ENCODE measurements at places on chromosomes 6 and 20.
A peak's percentile ranks its signal among the peaks of the same experiment; 100 is the strongest.

GRCh38 chr20:36117638-36118037 is 36.9 kb upstream of the EPB41L1 start:
- no peak for DNase-seq

- no peak for DNase-seq
Observed at GRCh38 chr6:51241376-51241775, 422.7 kb downstream of the TFAP2B start.

GRCh38 chr6:160030103-160030502 is 61.2 kb downstream of the IGF2R start:
- DNase-seq = peak; percentile 86

GRCh38 chr20:36582322-36582721 is 8.9 kb downstream of the TGIF2 start:
- DNase-seq = no peak

GRCh38 chr20:41366546-41367392 is at the start of gene EMILIN3:
TSS of gene EMILIN3 (minus strand) at chr20:41366818. CDS start at chr20:41366634, 184 bp downstream.
- DNase-seq = no peak

DNA sequence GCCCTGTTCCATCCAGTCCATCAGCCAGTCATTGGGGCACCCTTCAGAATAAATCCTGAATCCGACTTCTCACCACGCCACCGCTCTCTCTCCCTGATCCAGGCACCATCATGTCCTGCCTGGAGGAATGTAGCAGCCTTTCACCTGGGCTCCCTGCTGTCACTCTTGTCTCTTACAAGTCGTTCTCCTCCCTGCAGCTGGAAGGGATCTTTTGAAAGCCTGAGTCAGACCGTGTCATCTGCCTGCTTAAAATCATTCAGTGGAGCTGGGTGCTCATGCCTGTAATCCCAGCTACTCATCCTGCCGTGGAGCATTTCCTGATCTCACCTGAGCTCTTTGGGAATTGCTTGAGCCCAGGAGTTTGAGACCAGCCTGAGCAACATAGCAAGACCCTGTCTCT is 19.2 kb upstream of the KCNG1 start:
- DNase-seq = no peak

GRCh38 chr6:43076464-43077332 is 584 bp downstream of the PTK7 start:
- DNase-seq = no peak

DNA sequence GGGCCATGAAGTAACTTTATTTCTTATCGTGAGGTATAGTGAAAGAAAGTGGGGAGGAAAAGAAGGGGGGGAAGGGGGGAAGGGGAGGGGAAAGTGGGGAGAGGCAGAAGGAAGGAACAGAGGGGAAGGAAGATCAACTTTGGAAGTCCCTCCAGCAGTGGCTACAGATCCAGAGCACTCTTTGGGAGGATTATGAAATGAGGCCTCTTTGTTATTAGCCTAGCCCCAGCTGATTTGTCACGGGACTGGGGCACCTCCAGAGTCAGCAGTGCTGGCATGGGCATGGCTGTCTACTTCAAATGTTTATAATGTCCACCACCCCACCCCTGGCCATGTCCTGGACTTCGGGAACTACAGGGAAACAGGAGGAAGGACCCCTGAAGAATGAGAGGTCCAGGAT is 7.6 kb downstream of the MOCS1 start:
- no peak for DNase-seq
